Right renal cortex interstitium (tissue), 3 donors: ENCODE measurements at places on chromosomes 11 and 22.

GRCh38 chr22:31244943-31245451, 32.9 kb downstream of the LIMK2 start:
- no peak for DNase-seq

- DNase-seq: no peak
These were observed 15.9 kb downstream of the INCENP start for GRCh38 chr11:62139526-62140303.

DNA sequence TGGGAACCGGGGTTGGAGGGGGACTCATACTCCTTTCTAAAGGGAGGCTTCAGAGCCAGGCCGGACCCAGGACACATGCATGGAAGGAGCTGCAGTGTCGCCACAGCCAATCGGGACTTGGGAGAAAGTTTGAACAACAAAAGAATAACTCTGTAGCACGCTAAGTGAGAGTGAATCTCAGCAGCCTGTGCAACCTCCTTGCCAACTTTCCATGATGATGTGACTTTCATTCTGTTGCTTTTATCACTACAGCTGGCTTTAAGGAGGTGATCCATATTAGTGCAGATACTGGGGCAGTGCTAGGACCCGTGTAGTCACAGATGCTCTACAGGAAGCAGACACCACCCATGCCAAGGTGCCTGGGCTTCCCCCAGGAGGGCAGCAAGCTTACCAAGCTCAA, 157.3 kb downstream of the MPPED1 start:
- DNase-seq: no peak

DNA sequence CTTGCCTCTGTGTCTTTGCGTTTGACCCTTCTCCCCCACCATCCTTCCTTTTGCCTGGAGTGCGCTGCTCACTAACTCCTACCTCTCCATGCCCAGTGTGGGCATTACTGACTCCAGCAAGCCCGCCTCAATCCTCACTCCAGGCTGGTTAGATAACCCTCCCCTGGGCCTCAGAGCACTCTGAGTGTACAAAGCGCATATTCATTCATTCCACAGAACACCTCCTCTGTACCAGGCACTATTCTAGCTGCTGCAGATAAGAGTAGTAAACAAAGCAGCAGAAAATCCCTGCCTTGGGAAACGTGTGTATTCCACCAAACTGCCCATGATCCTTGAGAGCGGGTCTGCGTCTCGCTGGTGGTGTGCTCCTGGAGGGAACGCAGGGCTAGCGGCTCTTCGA, 3.2 kb downstream of the SLC22A8 start:
- DNase-seq: no peak

DNA sequence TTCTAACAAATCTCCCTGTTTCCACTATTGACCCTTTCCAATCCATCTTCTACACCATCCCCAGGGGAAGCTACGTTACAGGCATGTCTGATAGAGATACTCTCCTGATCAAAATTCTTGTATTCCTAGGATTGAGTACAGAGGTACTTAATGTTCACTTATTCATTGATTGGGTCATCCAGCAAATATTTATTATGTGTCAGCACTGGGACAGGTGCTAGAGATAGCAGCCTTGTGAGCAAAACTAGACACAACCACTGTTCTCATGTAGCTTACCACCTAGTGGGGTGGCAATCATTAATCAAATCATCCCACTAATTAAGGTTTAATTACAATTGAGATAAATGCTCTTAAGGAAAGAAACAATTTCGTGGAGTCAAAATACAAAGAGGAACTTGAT, 9.4 kb upstream of the RTCB start:
- DNase-seq: no peak

- DNase-seq: peak; percentile 17
These were observed 561 bp downstream of the PGM2L1 start for GRCh38 chr11:74397501-74398243.

GRCh38 chr22:49993649-49994360, 18.8 kb downstream of the IL17REL start:
- no peak for DNase-seq

DNA sequence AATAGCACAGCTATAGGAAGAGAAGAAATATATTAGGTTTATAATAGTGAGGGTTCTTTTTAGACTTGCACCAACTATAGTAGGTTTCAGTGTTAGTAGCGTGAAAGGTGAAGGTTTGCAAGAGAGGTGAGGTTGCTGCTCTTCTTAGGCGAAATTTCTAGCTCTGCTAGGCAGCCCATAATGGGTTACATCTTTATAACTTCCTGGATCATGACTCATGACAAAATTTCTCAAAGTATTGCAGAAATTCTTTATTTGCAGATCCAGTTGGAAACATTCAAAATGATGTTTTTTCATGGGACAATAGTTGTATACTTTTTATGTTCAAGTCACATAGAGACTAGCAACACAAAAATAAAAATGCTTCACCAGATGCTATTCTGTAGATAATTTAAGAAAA, 260.0 kb downstream of the SOX6 start:
- DNase-seq: no peak

DNA sequence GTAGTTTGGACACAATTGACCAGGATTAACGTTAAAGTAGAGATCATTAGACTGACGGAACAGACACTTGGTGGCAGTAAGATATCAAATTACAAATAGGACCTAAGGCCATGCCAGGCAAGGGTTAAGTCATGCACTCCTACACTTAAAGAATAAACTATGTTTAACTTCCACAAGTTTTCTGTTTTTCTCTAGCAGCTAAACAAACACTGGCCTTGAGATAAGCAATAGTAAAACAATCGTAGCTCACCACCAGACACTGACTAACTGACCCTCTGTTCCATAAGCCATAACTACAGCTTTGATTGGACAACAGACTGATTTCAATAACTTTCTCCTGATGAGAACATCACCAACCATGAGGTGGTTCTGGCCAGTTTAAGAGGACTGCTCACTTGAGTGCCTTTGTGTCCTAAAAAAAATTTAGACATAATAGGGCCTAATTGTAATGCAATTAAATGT, 2.0 kb upstream of the CEP126 start:
- DNase-seq: no peak

DNA sequence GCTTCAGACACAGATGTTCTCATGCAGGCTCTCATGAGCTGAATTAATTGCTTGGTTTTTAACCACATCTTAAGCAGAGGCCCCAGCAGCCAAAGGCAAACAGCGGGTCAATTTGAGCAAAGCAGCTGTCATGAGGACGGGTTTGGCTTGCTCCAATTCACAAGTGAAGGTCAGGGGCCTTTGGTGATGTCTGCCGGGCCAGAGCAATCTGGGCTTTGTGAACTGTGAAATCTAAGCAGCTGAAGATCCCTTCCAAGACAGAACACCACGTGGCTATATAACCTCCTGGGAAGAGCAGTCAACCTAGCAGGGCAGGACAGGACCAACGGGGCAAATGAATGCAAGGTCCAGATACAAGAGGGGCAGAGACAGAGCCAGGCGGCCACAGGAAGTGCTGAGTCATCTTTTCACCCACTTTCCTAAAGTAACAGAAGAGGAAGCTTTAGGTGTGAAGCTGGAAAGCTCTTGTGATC, 187.3 kb upstream of the B3GAT1 start:
- DNase-seq: no peak

GRCh38 chr22:46754110-46754799, 8.2 kb upstream of the TBC1D22A start:
- DNase-seq: no peak

- no peak for DNase-seq
These were observed 119.6 kb upstream of the BLID start for GRCh38 chr11:122235615-122236014.

DNA sequence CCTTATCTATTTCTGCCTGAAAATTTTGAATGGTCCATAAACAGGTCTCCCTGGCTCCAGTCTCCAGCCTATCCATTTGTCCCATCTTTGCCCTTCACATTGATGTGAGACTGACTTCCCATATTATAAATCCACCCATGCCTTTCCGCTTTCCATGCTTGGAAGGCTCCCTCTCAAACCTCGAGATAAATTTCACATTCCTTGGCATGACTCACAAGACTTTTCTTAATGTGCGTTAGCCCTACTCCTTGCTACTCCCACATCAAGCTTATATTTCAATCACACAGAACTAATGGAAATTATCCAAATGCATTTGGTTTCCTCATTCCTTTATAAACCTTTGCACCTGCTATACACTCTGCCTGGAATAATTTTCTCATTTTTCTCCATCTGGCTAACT, 163.7 kb upstream of the NTM start:
- no peak for DNase-seq

DNA sequence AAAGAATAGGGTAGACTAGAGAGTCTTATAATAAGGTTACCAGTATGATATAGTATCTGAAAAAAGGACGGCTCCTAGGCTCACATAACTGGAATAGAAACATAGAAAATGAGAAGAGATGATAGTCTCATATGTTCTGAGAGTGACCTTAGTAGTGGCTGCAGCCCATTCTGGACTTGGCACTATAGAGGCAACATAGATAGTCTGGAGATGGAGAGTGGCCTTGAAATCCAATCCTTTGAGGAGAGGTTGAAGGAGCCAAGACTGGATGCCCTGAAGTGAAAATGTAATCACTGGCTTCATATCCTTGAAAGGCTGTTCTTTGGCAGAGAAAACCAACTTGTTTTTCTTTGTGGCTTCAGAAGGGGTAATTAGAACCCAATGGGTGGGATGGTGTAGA, 81.1 kb downstream of the STIM1 start:
- no peak for DNase-seq

- DNase-seq: no peak
These were observed 43.5 kb upstream of the TCF20 start for GRCh38 chr22:42313804-42314581.

DNA sequence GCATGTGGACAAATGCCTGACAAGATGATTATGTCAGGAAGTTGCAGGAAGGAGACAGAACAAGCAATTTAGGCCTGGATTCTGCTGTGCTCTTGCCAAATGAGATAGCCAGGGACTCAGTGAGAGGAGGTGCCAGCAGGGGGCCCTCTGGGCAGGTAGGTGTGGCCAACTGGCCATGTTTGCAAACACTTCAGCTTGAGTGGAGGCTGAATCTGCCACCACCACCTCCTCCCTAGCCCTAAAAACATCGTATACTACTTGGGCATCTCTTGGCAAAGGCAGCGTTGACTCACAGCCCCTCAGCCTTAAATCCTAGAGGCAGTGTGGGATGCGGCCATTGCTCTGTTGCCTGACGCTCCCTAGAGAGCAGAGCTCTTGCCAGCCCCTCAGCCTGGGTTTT, 95.1 kb upstream of the PLET1 start:
- DNase-seq: no peak

- no peak for DNase-seq
These were observed 190.1 kb upstream of the E2F8 start for GRCh38 chr11:19430754-19431398.

- no peak for DNase-seq
These were observed 18.8 kb downstream of the PANX1 start for GRCh38 chr11:94147433-94147845.

- no peak for DNase-seq
These were observed 4.6 kb downstream of the IFITM10 start for GRCh38 chr11:1745701-1746320.

DNA sequence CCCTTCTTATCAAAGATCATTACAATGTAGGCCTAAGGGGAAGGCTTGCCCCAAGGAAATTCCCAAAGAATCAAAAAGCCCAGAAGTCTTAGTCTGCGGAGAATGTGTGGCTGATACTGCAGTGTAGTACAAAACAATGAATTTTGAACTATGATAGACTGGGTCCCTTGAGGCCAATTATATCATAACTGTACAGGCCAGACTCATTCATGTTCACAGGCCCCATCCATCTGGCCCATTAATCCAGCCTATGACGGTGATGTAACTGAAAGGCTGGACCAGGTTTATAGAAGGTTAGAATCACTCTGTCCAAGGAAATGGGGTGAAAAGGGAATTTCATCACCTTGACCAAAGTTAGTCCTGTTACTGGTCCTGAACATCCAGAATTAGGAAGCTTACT, 35.2 kb downstream of the IGLL1 start:
- DNase-seq: no peak

DNA sequence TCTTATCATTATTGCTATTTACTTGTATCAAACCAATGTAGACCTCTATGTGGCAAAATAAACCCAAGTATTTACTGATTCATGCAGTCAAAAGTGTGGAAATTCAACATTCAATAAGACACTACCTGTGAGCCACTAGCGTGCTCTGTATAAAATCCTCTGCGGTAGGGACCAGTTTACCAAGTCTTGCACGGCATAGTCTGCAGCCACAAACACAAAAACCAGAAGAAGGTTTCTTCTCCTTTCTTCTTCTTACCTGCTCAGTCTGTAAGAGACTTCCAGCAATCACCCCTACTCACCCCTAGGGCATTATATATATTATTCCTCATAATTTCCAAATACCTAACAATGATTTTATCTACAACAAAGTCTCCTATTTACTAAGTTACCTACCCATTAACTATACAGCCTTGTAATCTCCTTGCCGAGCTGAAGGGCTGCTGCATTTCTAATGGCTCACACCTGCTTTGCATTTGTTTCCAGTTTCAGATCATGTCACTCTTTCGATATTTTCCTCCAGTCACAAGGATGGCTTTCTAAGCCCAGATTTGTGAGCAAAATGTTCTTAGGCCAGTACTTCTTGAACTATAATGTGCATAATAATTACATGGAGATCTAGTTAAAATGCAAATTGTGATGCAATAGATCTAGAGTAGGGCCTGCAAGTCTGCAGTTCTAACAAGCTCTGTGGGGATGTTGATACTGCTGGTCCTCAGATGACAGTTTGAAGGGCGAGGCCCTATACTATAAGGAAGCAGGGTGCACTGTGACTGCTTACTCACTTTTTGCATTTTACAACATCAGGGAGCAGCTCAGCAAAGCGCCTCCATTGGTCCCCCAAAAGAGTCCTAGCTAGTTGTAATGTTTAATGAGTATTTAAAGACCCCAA, 191.9 kb upstream of the DDI1 start:
- no peak for DNase-seq

DNA sequence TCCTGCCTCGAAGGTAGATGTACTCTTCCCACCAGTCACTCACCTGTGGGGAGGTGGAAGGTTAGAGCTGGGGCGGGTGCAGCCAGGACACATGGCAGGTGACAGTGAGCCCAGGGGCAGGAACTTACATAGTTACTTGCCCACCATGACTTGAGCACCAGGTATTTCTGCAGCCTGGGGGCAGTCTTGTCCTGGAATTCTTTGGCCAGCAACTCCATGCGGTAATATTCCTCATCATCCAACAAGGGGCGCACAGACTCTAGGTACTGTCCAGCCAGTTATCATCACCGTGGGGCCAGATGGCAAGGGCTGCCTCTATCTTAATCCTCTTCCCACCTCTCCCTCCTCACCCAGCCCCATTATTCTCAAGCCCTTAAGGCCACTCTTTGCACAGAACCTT, 2.2 kb downstream of the CPT1B start:
- DNase-seq: no peak

GRCh38 chr11:75337195-75337654, 14.2 kb downstream of the ARRB1 start:
- DNase-seq: no peak

DNA sequence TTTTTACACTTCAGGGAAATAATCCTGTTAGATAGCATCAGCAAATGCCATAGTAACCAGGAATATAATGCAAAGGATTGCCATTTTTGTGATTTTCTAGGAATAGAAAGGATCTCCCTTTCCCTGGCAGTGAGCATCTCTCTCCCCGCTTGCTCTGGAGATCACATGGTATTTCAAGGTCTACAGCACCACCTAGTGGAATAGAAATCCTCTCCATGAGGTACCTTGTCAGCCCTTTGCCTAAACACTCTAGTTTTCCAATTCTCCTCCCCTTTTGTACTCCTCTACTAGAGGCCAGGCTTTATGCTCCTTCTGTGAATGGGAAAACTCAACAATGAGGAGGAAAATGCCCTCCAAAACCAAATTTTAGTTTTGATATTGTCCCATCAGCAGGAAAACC, 78.4 kb downstream of the XRRA1 start:
- no peak for DNase-seq
